Bone marrow (tissue), 2 donors: ENCODE measurements at places on chromosomes 16 and 17.

DNA sequence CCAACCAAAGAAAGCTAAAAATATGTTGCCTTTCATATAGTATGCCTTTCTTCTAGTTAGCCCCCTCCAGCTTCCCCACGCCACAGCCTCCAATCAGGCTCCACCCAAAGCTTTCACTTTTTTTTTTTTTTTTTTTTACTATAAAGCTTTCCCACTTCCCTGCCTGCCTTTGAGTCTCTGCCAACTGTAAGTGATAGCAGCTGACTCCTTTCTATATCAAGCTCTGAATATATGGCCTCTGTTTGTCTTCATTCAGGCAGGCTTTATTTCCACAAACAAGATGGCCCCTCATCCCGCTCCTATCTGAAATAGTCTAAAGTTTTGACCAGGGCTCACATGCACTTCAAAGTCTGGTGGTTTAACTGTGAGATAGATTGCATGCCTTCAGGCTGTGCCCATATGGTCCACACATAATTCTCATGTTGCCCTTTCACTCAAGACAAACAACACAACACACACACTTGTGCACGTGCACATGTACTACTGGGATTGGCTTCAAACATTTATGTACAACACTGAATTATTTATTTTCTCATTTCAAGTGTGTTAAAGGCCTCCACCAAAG, 39.8 kb upstream of the DYNLRB2 start:
- no peak for DNase-seq

DNA sequence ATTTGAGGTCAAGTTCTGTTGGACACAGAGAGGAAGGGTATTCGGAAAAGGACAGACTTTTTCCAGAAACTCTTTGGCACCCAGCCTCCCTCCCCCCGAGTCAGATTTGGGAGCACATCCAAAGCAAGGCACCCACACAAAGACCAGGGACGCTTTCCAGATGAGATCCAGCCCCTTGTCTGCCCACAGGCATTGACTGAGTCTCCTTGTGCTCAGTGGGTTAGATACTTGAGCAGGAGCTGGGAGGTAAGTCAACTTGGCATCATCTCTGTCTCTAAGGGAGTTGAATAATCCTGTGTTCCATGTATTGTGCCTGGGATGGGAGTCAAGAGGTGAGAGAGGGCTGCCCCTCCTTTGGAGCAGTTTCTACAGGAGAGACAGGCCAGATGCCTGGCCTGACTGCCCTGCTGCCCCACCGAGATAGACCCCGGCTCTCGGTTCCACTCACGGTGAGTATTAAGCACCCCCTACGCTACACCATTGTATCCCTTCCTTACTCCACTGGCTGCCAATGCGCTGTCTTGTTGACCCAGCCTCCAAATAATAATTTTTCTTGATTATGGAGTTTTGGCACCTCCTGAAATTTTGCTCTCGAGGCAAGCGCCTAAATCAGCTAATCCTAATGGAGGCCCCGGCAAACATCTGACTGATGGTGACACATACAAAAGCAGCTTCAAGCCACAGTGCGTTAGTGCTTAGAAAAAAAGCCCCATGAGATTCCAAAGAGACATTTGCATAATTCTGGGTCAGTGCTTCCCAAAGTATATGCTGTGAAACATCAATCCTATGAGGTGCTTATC, 29.6 kb upstream of the MAP3K14 start:
- DNase-seq = no peak

DNA sequence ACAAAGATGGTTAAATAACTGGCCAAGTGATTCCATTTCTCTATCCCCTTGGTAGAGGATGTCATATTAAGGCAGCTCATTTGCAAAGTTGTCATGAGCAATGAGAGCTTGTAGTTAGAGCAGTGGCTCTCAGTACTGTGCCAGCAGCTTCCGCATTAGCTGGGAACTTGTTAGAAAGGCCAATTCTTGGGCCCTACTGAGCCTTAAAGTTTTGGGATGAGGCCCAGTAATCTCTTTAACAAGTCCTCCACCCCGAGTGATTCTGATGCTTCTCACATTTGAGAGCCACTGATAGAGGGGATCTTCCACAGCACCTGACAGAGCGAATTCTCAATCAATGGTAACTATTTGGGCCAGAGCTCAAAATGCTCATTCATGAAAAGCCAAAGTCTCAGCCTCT, 20.2 kb upstream of the CCL1 start:
- DNase-seq = no peak

GRCh38 chr17:33145941-33146340, 147.2 kb downstream of the ASIC2 start:
- DNase-seq = no peak

- no peak for DNase-seq
Measured at GRCh38 chr17:19378416-19379360, at the start of gene MAPK7. TSS of gene MAPK7 (plus strand) at chr17:19378498. CDS start at chr17:19378901, 403 bp downstream.

- no peak for DNase-seq
Measured at GRCh38 chr17:58680038-58680369, 11.8 kb downstream of the TEX14 start.

GRCh38 chr17:45677770-45678169, 106.3 kb upstream of the CRHR1 start:
- no peak for DNase-seq

- DNase-seq = no peak
Measured at GRCh38 chr17:61000911-61001310, 323.3 kb downstream of the BCAS3 start.

GRCh38 chr17:44281570-44281969, 13.6 kb upstream of the SLC4A1 start:
- DNase-seq = no peak

GRCh38 chr17:17309356-17309755, 6.2 kb downstream of the NT5M start:
- DNase-seq = no peak

GRCh38 chr17:17692353-17693252, 11.3 kb downstream of the RAI1 start:
- DNase-seq = no peak

DNA sequence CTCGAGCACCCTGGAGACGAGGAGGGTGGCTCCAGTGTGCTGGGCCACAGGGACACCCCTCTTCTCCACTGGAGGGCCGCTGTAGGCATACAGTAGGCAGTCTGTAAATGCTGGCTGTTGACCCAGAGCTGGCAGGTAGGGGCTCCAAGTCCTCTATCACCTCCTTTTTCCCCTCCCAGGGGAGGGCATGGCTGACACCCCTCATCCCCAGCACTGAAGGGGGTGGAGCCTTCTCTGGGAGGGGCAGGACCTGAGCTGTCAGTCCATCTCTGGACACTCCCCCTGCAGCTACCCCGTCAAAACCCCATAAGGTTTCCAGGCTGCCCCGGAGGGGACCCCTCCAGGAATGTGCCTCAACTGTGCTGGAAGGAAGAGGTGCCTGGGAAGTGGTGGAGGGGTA, 2.4 kb downstream of the KCNJ12 start:
- no peak for DNase-seq
